ENCODE measurements at places on chromosomes 13 and 19.

DNA sequence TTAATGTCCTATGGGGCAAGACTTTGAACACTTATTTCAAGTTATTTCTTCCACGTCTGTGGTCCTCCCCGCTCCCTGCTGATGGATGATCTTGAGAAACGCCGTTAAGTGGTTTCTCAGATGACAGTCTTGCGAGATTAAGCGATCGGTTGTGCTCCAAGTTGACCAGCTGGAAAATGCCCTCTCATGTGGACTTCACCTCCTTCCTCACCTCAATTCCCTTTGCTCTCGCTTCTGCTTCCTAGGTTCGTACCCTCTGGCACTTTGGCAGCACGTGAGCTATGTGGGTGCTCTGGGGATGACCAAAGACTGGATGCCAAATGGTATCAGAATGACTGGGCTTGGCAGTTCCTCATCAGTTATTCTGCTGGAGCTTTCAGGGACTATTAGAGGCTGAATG lies 480.0 kb downstream of the ZNF536 start:
- no peak for DNase-seq

DNA sequence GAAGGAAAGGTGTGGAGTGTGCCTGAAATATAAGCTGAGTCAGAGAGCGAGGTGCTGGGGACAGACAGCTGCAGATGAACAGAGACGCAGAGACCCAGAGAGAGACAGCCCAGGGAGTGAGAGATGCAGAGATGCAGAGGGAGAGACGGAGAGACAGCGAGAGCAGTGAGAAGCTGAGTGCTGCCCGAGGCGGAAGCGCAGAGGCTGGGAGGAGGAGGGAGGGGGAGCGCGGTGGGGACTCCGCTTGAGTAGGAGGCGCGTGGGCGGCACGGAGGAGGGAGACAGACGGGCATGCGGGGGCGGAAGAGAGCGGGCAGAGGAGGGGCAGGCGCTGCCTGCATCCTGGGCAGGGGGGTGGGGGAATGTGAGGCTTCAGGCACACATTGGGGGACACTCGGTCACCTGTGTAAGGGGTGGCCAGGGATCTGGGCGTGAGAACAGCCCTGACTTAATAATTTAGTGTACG lies 25.7 kb downstream of the SLC8A2 start:
- no peak for DNase-seq

DNA sequence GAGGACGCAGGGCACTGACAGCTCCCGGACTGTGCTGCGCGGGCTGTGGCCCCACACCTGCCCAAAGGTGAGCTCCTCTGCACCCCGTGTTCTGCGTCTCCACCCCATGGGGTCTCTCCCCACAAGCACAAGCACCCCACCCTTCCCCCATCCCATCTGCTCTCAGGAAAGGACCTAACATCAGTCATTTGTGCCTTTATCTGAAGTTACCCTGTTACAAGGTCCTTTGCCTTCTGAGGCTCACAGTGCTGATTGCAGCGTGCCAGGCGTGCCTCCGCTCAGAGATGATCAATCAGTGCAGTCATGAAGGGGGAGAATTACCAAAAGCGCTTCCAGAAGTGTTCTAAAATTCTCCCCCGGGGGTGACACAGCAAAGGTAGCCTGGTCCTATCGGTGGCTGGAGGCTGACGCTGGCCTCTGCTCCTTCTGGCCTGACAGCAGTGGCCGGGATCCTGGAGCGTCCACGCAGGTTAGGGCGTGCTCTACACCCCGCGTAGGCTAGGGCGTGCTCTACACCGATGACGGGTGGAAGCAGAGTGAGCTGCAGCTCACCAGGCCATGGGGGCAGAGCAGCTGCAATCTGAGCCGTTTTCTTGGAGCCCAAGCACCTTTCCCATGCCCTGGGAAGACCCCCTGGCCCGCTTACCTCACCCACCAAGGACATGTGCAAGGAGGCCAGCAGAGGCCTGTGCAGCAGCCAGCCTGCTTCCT lies 84.7 kb upstream of the TM9SF2 start:
- no peak for DNase-seq

DNA sequence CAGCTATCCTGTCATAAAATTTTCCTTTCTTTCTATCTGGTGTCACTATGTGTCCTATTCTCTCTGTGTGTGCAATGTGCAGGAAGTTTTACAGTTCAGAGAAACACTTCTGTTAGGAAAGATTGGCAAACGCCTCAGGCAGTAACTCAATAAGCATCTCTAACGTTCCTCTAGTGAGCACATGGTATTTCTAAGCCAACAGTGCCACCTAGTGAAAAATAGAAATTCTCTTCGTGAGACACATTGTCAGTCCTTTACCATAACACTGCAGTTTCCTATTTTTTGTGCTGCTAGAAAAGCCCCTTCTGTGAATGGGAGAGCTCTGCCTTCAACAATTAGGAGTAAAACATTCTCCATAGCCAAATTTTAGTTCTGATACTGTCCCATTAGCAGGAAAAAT lies 50.7 kb downstream of the ZNF723 start:
- no peak for DNase-seq

DNA sequence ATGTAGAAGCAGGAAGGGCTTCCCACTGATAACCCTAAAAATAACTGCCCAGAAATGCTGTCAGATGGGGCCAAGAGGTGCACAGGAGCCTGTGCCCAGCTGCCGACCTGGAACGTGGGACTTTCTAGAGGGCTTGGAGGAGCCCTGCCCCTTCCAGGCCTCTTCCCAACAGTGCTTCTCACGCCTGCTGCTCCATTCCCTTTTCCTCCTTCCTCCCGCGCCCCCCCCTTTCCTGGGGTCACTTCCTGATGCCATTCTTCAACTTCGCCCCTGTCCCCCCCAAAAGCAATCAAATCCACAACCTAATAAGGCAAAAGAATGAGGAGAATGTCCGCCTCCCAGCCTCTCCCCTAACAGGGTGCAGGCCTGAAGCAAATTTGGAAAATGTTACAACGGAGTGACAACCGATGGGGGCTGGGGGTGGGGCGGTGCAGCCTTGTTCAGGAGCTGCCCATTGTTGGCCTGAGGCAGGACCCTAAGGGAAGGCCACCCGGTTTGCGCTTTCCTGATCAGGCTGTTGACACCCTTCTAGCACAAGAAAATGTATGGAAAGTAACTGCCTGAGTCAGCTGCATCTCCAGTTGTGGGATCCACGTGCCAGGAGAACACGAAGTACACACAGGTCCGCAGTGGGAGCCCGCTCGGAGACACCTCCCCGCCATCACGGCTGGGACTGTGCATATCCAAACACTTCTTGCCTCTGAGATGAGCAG lies 18.7 kb downstream of the ACTN4 start:
- DNase-seq = no peak

DNA sequence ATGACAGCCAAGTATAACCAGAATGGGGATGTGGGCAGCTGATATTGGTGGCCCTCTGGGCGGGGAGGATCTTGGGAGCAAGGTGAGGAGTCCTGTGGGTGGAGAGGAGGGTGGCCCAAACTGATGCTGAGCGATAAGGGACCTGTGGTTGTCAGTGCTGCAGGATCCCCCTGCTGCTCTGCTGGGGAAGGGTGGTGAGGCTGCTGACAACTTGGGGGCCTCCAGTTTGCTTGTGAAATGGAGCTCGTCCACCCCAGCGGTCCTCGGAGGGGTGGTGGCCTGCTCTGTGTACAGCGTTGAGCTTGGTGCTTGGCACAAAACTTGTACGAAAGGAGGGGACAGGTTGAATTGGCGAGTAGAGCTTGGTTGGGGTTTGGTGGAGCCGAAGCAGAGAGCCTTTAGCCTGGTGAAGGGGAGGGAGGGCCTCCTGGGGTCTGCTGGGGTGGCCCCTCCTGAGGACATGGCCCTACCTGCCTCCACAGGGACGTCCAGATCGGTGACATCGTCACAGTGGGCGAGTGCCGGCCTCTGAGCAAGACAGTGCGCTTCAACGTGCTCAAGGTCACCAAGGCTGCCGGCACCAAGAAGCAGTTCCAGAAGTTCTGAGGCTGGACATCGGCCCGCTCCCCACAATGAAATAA lies 2.9 kb downstream of the RPS11 start:
- DNase-seq = no peak

DNA sequence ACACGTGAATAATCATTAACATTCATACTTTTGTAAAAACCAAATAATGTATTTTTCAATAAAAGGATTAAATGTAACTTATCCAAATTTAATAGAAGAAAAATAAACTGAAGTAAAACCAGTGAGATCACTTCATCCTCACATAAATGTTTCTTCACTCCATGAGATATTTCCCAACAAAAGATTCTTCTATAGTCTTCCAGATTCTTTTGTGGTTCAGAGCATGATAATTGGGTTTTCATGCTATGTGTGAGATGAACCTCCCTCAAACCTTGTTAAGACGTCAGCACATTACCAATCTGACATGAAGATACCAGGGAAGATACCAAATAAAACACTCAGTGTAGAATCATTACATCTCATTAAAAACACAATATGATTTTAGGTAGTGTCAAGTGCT lies 62.9 kb upstream of the OXGR1 start:
- no peak for DNase-seq

DNA sequence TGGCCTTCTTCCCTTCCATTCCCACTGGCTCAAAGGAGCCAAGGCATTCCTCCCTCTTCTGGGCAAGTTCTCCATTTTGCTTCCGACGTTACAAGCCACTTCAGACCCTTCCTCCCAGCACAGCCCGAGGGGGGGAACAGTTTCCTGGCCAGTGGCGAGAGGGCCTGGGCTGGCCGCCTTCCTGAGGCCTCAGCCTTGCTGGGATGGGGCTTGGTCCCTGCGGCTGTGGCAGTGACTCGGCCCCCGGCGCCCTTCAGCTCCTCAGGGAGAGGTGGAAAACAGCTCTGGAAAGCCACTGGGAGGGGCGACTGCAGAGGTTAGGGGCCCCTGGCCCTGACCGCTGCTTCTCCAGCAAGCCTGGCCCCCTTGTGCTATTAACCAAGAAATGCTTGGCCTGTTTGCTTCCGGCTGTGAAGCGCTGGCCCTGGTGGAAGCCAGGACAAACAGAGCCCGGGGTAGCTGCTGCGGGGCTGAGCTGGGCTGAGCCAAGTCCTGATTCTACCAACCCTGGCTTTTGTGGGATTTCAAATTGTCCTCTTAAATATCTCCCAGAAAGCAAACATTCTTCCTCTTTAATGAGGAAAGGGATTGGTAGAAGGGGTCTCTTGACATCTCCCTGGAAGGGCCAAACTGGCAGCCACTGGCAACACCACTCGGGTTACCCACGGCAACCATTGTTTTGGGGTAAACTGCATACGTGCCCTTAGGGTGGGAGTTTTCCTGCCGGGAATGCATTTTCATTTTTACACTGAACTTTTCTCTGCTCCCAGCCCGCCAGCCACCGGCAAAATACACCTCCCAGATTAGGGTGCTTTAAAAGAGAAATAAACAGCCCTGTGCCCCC lies 38.7 kb downstream of the C13orf46 start:
- no peak for DNase-seq

- no peak for DNase-seq
Observed at GRCh38 chr13:109593230-109593629, 193.2 kb downstream of the IRS2 start.

- DNase-seq = no peak
Observed at GRCh38 chr19:35363001-35363590, 4.8 kb downstream of the FFAR3 start.

GRCh38 chr19:18466354-18466753 lies 28.4 kb upstream of the ISYNA1 start:
- DNase-seq = no peak

DNA sequence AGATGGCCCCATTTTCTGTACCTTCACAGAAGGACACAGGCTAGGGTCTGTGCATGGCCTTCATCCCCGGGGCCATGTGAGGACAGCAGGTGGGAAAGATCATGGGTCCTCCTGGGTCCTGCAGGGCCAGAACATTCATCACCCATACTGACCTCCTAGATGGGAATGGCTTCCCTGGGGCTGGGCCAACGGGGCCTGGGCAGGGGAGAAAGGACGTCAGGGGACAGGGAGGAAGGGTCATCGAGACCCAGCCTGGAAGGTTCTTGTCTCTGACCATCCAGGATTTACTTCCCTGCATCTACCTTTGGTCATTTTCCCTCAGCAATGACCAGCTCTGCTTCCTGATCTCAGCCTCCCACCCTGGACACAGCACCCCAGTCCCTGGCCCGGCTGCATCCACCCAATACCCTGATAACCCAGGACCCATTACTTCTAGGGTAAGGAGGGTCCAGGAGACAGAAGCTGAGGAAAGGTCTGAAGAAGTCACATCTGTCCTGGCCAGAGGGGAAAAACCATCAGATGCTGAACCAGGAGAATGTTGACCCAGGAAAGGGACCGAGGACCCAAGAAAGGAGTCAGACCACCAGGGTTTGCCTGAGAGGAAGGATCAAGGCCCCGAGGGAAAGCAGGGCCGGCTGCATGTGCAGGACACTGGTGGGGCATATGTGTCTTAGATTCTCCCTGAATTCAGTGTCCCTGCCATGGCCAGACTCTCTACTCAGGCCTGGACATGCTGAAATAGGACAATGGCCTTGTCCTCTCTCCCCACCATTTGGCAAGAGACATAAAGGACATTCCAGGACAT lies 7.0 kb upstream of the CEACAM7 start:
- DNase-seq = no peak

GRCh38 chr19:42247640-42248199 lies 5.3 kb upstream of the GSK3A start:
- no peak for DNase-seq

DNA sequence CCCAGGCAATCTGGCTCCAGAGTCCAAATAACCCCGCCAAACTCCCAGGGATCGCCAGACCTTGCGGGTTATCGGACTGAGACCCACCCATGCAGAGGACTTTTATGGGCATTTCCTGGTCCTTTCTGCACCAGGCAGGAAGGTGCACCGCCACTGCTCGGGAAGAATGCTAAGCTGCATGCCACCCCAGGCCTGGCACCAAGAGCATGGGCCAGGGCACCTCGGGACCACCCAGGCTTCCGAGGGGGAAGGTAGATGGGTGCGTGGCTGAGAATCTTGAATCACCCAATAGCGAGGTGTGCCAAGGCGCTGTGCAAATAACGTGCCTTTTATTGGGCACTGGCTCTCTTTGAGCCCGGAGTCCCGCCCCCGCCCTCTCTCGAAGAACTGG lies 422 bp upstream of the ZNF575 start:
- no peak for DNase-seq

DNA sequence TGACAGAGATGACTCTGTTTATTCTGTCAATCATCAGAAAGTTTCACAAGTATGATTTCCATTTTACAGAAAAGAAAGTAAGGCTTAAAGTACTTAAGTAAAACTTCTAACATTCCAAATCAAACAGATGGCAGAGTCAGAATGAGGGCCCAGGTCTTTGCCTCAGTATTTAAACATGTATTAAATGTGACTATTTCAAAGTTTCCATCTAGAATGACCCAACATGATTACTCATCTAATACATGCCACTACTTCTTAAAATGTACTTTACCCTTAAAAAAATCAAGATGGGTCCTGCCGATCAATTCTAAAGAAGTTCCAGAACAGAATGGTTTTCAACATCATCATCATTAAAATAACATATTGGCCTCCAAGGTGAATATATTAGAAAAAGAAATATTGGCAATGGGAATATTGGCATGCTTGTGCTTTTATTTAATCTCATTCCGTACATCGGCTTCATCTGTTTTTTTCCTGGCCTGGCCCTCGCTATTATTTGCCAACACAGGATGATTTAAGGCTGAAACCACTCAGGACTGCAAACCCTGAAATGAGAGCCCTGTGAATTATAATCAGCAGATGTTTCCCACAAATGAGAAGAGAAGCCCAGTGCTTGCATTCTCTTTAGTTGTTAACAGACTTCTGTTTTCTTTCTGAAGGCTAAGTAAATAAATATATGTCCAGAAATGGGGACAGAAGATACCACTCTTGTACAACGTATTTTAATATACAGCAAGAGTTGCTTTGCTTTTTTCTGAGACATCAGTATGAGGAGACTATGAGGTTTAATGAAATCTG lies 340.0 kb downstream of the DNAJC15 start:
- DNase-seq = no peak
